Breast epithelium (tissue), 4 donors: ENCODE measurements at places on chromosomes 5 and 9. TPM values are rescaled to one million over a fixed set of nuclear protein-coding genes. Genes with fewer than 3 reads are reported as not detected.

GRCh38 chr5:34452170-34452828 is 203.8 kb upstream of the RAI14 start:
- H3K27ac ChIP-seq = no peak overlapping the region
- no peaks in the 10 kb centered on the region for H3K36me3 ChIP-seq
- DNase-seq = no peak

Gene GNA14
- total RNA-seq = 2.9 TPM

DNA sequence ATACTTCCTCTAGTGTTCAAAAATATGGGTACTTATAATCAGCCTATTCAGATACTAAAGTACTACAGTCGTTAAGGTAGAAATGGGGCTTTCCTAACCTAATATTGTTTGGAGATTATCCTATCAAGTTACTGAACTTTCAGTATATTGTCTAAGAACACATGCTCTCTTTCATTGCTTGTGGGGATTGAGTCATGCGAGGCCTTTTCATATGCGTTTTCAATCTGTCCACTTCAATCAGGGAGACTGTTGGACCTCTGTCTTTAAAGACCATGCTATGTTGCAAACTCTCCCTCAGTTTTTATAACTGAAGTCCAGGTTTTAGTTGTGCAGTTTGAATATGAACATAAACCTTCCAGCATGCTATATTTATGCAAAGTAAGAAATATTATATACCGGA is 15.0 kb downstream of the PRR16 start:
- no peaks in the 10 kb centered on the region for H3K4me1 ChIP-seq
- no peak overlapping the region for H3K4me3 ChIP-seq
- no peak for DNase-seq
- H3K36me3 ChIP-seq = no peaks in the 10 kb centered on the region
- no peaks in the 10 kb centered on the region for H3K27me3 ChIP-seq
- H3K27ac ChIP-seq = no peak overlapping the region

- no peaks in the 10 kb centered on the region for H3K4me1 ChIP-seq
- H3K4me3 ChIP-seq = no peak overlapping the region
- H3K27ac ChIP-seq = no peak overlapping the region
- no peaks in the 10 kb centered on the region for H3K27me3 ChIP-seq
- no peaks in the 10 kb centered on the region for H3K36me3 ChIP-seq
- peak; percentile 25 for DNase-seq
Observed at GRCh38 chr5:1783216-1783554, 16.5 kb downstream of the MRPL36 start.

DNA sequence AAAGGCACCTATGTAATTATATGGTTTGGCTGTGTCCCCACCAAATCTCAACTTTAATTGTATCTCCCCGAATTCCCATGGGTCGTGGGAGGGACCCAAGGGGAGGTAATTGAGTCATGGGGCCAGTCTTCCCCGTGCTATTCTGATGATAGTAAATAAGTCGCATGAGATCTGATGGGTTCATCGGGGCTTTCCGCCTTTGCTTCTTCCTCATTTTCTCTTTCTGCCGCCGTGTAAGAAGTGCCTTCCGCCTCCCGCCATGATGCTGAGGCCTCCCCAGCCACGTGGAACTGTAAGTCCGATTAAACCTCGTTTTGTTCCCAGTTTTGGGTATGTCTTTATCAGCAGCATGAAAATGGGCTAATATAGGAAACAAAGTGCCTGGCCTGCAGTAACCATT is 56.6 kb downstream of the TSPAN17 start:
- H3K4me1 ChIP-seq = no peaks in the 10 kb centered on the region
- H3K4me3 ChIP-seq = no peak overlapping the region
